Natural killer cell (primary cell): ENCODE measurements at places on chromosomes 7 and 10. TPM values are rescaled to one million over a fixed set of nuclear protein-coding genes. Genes with fewer than 3 reads are reported as not detected.

Gene KLF14
- total RNA-seq, result not detected

Gene PCLO
- total RNA-seq, result not detected

Gene COBL
- not detected for total RNA-seq

Gene ADAMTS14
- 1.1 TPM for total RNA-seq

Gene MYPN
- not detected for total RNA-seq

Gene CALML3
- total RNA-seq, result not detected

Gene STEAP2
- 0.16 TPM for total RNA-seq

Gene MRPS24
- 37.4 TPM for total RNA-seq

Gene TRIM50
- total RNA-seq, result not detected

Gene PRKG1
- total RNA-seq, result 0.23 TPM

Gene IFIT1B
- not detected for total RNA-seq

Gene NME8
- total RNA-seq, result 23.5 TPM

Gene SPDYE8
- not detected for total RNA-seq

Gene GDF10
- total RNA-seq, result not detected
